ENCODE measurements at places on chromosomes 7 and 10.

- no peak for DNase-seq
Observed at GRCh38 chr7:7698930-7699329, 19.5 kb downstream of the RPA3 start.

DNA sequence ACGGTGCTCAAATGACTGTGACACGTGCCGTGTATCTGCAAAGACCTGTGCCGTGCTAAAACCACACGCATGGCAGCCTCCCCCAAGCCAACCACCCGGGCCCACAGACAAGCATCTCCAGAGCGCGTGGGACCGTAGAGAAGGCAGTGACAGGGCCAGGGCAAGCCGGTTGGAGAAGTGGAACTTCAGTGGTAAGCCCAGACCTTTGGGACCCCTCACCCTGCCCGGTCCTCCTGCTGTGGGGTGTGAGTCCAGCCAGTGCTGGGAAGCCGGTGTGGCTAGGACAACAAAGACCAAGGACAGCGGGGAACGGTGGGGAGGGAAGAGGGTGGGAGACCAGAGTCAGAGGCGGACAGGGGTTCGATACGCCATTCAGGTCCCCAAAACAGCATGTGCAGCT lies 476.2 kb downstream of the DNAJB6 start:
- DNase-seq, result no peak

DNA sequence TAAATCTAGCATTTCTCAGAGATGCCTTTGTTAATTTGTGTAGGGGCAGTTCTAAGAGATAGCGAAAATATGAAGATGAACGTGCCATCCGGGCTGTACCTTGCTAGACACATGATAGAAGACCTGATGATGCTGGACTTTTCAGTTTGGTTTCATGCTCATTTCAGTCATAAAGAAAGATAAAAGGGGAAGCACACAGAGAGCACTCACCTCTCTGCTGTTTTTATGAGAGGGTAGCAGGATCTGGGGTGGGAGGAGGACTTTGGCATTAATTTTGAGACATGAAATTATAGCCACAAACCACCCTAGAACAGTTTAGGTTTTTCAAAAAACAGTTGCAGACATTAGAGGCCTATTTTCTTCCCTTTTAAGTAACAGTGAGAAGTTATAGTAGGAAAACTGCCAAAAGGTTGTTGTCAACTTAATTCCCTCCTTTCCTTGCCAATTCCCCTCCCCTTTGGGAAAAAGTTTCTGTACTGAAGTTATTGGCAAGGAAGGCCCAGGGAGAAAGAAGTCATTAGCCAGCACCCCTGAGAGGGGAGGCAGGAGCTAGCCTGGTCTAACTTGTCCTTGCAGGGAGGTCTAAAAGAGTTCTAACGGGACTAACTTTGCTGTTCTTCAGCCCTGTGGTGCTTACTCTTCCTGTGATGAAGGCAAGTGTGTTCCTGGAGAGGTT lies 2.6 kb downstream of the ST7 start:
- DNase-seq, result peak; percentile 66

DNA sequence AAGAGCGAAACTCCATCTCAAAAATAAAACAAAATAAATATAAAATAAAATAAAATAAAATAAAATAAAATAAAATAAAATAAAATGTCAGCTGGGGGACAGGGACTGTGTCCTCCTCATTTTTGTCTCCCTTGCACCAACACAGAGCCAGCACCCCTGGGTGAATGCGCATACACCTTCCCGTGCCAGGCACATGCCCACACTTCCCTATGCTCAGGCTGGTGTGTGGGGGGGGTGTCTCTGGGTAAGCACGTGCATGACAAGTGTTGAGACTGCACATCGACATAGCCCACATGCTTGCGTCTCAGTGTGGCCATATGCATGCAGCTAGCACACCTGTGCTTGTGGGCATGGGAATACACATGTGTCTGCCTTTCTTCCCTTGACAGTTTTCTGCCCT lies 24.7 kb upstream of the TLX1 start:
- no peak for DNase-seq

DNA sequence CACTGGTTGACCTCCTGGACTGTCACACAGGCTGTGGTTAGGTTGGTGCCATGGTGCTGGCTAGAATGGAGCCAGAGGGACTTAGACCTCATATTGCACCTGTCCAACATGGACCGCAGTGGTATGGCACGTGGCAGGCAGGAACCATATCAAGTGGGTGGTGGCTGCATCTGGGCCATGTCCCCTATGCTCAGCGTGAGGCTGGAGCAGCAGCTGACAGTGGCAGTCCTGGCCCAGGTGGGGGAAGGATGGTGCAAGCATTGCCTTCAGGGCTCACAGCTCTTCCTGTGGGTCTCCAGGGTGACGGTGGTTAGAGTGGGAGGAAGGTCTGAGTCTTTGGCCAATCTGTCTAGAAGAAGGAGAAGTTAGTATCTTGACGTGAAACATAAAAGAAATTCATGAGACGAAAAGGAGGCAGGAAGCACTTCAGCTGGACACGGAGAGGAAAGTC lies 54.5 kb upstream of the PFKFB3 start:
- DNase-seq, result no peak

GRCh38 chr7:39678930-39679709 lies 55.7 kb downstream of the RALA start:
- DNase-seq, result no peak

- DNase-seq, result no peak
Observed at GRCh38 chr7:115260381-115260780, 338.5 kb downstream of the MDFIC start.

- no peak for DNase-seq
Observed at GRCh38 chr10:86666538-86666937, 1.8 kb upstream of the LDB3 start.

GRCh38 chr10:122379041-122379440 lies 4.5 kb downstream of the PLEKHA1 start:
- no peak for DNase-seq

DNA sequence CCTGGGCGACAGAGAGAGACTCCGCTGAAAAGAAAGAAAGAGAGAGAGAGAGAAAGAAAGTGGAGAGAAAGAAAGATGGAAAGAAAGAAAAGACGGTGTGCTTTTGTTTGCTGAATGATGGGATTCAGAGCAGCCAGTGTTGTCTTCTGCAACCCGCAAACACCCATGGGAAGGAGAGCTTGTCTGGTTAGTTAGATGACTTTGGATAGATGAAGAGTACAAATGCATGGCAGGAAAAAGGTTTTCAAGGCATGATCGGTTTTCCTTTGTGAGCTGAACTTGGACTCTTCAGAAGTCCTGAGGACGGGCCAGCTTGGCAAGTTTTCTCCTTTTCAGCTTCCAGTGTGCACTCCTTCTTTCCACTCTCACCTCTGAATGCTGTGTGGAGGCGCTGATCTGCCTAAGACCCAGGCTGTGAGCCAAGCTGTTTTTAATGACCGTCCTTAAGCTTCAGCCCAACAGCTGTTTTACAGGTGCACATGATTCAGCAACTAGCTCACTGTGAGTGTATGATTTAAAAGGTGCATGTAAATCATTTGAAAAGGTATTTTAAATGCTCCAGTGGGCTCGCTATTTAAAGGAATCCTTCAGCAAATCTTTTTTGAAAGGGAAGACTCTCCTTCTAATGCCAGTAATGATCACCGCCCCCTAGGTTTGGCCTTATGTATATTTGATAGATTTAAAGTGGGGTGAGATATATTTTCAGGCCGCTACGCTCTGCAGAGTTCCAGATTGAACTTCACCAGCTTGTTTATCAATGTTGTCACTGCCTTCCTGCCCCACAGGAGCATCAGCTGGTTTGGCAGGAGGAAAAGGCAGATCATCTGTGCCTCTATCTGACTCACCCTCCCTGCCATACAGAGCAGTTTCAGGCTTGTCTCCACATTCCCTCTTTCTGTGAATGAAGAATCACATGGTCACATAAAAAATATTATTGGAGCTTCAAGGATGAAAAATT lies 115.0 kb downstream of the PLXDC2 start:
- no peak for DNase-seq

- DNase-seq, result no peak
Observed at GRCh38 chr7:85454904-85455303, 268.0 kb upstream of the SEMA3D start.

- no peak for DNase-seq
Observed at GRCh38 chr10:52030975-52031374, 283.1 kb upstream of the DKK1 start.

DNA sequence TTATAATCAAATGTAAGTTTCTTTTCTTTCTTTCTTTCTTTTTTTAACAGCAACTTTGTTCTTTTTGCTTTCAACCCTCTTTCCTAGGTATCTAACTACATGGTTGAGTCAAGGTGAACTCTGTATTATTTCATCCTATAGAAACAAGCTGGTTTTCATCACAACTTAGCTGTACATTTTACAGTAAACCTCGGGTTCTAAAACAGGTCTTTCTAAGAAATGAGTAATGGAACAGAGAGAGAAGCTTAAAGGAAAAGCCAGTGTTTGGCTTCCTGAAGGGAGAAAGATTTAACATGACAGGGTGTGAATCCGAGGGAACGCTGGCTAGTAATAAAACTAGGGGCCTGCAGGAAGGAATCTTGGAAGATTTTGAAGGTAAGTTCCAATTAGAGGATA lies 143.4 kb upstream of the ITGB1 start:
- peak; percentile 44 for DNase-seq

GRCh38 chr10:132061465-132061864 lies 4.3 kb upstream of the JAKMIP3 start:
- DNase-seq, result no peak

GRCh38 chr10:14695847-14696480 lies 78.7 kb downstream of the FAM107B start:
- no peak for DNase-seq

DNA sequence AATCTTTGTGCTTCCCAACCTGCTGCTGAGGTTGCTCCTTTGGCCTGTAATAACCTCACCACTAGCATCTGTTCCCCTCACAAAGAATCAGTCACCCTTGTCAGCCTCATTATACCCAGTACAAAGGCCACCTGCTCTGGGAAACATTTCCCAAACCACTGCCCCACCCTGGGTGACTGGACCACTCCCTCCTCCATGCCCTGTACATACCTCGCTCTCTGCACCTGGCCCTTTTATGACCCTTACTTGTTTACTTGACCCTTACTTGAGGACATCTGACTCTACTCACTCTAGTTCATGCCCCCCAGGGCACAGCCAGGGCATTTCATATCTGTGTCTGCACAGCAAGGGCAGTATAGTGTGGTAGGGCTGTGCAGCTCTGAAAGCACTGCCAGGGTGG lies 21.4 kb upstream of the AOC1 start:
- no peak for DNase-seq

DNA sequence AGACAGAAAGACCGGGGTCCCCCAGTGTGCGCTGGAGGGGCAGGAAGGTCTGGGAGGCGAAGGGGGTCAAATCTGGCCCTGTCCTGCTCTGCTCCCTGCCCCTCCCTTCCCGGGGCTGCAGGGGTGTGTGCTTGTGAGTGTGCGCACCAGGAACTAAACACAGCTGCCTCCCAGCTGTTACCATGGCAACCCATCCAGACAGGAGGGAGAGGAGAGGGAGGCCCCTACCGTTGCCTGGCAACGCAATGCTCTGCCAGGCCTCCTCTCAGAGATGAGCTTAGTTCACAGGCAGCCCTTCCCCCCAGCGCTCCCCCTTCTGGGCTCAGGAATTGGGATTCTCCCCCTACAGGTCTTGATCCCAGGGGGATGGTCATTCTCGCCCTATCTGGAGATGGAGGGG lies 6.1 kb downstream of the NYAP1 start:
- peak; percentile 48 for DNase-seq

DNA sequence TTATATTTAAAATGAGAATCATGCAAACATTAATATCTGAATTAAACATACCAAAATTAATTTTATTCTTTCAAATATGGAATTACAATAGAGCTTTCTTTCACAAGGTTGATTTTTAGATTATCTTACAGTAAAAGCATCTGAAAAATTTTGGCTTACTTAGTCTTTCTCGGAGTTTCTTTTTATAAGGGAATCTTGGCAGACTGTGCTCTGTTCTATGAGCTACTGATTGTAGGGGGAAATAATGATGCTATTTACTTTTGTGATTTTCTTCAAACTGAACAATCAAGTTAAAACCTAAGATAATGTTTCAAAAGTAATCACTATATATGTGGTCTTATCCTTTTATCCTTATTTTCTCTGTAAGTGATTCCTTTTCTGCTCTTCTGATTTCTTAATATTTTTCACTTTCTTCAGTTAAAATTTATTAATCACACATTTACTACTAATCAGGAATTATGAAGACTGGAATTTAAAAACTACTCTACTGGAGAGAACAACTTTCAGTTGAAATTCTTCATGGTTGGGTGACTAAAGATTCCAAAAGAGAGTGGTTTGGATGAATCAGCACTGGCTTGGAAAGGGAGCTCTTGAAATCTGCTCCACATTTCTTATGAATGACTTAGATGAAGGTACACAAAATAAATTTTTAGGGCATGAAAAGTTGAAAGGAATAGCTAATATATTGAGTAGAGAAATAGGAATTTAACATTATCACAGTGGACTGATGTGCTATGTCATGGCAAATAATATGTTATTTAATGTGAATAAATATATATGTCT lies 103.9 kb downstream of the PPP1R9A start:
- DNase-seq, result no peak

GRCh38 chr7:29854257-29854938 lies 48.1 kb downstream of the WIPF3 start:
- DNase-seq, result no peak

GRCh38 chr7:159078911-159079270 lies 65.8 kb downstream of the VIPR2 start:
- DNase-seq, result no peak

DNA sequence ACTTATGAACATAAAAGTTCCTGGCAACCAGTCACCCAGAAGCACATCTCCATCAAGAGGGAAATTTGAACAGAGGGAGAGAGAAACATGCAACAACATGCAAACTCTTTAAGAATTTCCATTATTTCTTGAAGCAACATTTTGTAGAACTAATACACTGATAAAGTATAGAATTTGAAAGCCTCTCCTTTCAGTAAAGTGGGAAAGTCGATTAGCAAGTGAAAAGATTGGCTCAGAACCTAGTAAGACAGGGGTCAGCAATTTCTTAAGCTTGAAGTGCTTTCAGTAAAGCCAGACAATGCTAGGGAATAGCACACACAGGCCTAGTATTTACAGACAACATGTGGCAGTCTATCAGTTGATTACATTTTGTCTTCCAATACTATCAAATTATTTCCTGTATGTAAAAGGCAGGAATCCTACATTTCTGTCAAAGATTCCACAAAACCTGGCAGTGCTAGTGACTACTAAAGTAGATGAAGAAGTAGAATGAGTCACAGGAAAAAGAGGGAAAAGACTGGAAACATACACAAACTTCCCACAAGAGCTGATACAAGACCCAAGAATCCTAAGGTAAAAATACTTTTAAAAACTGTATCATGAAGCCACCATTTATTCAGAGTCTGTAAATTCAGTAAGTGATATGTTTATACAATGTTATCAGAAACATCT lies 25.2 kb downstream of the DNAJC1 start:
- no peak for DNase-seq

DNA sequence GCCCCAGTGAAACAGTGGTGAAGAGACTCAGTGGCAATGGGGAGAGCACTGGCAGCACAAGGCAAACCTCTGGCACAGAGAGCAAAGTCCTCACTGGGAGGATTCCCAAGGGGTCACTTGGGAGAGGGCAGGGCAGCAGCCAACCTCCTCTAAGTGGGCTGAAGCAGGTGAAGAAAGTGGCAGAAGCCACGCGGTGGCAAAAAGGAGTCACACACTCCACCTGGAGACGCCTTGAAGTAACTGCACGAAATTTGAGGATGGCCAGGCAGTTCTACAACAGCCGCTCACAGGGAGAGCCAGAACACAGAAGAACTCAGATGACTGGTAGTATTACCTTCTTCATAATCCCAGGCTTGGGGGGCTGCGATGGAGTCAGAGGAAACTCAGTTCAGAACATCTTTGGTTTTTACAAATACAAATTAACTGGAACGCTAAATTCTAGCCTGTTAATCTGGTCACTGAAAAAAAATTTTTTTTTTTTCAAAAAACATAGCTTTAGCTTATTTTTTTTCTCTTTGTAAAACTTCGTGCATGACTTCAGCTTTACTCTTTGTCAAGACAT lies 574 bp upstream of the IL6 start:
- DNase-seq, result peak; percentile 77
